ENCODE measurements at places on chromosomes 1 and 21.

DNA sequence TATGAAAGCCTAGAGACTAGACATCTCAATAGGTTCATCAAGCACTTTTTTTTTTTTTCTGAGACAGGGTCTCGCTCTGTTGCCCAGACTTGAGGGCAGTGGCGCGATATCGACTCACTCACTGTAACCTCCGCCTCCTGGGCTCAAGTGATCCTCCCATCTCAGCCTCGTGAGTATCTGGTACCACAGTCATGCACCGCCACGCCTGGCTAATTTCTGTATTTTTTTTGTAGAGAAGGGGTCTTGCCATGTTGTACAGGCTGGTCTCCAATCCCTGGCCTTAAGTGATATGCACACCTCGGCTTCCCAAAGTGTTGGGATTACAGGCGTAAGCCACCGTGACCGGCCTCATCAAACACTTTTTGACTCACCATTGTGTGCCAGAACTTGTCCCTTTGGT, 613 bp upstream of the GPATCH4 start:
- DNase-seq, result no peak

- no peak for DNase-seq
Observed at GRCh38 chr1:11453742-11454491, 25.0 kb upstream of the DISP3 start.

GRCh38 chr1:94247138-94248094, 10.0 kb upstream of the ARHGAP29 start:
- DNase-seq, result no peak

DNA sequence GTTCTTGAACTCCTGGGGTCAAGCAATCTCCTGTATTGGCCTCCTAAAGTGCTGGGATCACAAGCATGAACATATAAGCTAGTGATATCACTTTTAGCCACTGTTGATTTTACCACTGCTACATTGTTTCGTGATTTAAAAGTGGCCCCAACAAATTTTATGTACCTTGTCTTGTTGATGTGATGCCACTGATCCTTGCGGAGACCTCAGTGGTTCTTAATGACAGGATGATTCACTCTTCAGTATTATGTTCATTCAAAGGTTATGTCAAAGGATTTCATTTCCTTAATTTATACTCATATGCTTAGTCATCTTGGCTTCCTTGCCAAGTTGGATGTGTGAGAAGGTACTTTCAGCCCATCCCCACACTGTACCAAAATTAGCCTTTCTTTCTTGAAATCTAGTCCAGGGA, 12.1 kb downstream of the PRKACB start:
- no peak for DNase-seq

DNA sequence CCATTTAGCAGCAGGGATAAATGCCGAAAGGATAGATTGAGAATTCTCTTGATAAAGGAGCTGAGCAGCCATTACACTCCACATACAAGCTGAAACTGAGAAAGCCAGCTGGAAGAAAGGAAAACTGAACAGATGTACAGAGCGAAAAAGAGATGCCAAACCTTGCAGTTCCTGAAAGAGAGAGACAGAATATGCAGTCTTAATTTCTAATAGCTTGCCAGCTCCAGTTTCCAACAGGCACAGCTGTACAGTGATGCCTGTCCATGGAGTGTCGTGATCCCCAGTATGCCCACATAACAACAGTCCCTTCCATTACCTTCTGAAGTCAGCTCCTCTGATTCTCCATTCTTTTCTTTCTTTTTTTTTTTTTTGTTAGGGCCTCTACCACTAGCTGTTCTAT, 22.7 kb downstream of the ABL2 start:
- no peak for DNase-seq

DNA sequence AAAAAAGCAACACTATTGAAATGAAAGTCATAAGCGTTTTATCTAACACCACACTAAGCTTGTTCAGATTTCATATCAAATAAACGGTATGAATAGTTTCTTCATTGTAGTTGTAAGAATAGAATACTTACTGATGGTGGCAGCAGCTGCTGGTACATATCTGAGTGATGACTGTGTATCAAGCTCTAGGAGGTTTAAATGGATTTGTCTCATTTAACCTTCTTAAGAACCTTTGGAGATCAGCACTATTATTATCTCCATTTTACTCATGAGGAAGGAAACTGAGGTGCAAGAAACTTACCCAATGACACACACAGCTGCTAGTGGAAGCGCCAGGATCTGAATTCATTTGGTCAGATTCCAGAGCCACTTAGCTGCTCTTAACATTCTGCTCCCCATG, 104.0 kb downstream of the EIF4G3 start:
- DNase-seq, result no peak

DNA sequence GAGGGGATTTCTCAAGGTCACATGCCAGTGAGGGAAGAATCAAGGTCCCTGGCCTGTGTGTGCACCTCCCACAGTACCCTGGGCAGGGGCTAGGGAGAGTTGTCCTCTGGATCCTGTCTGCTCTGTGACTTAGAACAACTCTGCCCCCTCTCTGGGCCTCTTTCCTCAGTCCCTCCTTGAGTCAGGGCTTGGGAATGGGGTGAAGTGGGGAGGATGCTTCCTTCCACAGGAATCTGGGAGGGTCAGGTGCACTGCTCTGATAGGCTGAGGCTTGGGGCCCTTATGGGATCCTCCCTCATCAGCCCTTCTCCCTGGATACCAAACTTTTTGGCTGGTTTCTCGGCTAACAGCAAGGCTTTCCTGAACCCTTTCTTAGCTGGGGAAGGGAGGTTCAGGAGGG, 2.5 kb downstream of the TRNP1 start:
- no peak for DNase-seq

- DNase-seq, result no peak
Observed at GRCh38 chr1:88897070-88897730, 5.8 kb upstream of the GTF2B start.

- no peak for DNase-seq
Observed at GRCh38 chr1:38026592-38027200, 14.2 kb downstream of the UTP11 start.

DNA sequence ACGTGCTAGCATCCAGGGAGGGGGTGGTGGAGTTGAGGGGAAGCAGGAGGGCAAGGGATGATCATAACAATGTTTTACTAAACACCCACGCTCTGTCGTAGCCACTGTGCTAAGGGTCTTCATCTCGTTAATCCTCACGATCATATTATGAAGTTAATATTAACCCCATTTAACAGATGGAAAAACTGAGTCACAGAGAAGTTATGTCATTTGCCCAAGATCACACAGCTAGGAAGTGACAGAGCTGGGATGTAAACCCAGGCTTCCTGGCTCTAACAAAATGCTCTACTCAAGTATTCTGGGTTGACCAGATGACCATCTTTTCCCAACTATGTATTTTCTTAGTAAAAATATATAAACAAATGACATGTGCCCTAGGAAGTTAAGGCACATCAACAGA, 88.7 kb downstream of the TAS1R2 start:
- no peak for DNase-seq

DNA sequence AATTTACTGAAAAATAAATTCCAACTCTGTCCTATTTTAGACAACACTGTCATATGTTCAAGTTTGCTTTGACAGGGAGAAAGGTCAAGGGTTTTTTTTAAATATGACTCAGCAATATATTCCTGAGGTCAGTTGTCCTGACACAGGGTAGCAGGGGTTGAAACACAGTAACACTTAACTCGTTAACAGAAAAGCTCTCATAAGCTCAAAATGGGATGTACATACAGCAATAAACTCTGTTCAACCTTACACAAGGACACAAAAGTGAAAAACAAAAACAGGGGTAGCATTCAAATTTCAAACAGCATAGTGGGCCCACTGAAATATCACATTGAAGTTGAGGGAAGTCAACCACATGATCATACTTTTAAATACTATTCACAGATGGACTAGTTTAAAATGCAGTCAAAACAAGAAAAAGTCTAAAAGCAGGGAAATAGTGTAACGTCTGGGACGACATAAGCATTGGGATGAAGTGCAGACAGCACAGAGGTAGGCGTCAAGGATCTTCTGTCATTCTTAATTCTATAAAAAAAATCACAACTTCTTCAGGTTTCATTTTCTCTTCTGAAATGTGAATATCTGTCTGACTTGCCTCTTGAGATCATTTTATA, 89.9 kb downstream of the SLC44A5 start:
- DNase-seq, result no peak

DNA sequence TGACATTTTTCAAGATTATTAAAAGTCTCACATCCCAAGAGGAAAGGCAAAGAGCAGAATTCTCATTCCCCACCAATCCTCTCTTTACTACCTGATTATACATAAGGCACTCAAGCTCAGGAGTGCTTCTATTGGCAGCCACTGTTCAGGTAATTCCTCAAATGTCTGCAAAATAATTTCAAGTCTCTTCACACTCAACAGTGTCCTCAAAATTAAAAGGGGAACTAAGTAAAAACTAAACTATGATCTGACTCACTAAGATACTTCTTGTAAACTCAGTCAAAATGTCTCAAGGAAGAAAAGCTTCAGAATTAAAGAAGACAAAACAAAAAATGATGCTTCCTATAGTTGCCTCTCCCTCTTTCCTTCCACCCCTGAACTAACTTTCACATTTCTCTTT, 135.6 kb downstream of the GPATCH2 start:
- no peak for DNase-seq

DNA sequence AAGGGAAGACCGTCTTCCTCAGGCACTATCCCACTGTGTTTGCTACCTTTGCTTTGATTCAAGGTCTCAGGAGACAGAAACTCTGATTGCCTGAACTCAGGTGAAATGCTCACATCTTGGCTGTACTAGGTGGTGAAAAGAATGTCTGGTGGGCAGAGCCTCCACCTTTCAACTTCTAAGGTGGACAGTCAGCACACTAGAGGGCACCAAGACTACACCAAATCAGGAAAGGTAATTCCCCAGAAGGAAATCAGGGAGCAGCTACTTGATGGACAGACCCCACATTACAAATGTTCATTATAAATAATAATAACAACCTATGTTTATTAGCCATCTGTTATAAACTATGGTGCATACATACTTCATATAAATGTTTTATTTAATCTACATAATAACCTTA, 220.9 kb downstream of the ATG4C start:
- DNase-seq, result no peak

GRCh38 chr1:98791498-98791897, 130.0 kb downstream of the SNX7 start:
- no peak for DNase-seq

DNA sequence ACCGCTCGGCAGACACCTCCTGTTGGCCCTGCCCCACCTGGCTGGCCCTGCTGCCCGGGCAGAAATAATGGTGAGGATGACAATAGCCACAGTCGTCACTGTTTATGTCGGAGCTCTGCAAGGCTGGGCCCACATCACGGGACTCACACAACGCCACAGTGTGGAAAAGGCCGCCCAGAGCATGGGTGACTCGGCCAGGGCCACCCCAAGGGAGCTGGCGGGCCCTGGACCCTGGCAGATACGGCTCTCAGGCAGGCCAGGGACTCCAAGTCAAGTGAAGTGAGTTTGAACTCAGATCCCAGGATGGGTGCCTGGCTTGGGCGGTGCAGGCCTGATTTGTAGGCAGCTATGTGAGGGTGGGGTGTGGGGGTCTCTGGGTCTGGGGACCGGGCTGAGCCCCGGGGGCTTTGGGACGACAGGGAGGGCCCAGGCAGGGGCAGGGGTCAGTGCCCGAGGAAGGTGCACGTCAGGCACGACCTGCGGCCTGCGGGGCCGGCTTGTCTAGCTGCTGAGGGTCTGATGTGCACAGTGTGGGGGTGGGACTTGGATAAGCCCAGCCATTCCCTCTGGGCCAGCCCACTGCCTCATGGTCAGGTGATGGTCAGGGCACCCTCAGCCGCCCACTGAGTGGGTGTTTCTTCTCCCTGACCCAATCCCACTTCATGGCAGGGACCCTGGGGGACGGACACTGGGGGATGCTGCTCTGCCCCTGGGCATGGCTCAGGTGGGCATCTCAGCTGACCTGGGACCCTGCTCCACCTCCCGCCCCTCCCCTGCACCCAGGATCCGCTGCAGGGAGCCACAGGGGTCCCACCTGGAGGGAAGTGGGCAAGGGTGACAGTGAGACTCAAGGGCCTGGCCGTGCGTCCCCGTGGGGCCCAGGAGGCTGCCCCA, 1.0 kb downstream of the RNF223 start:
- no peak for DNase-seq

GRCh38 chr1:14055442-14056223, 355.6 kb downstream of the PRDM2 start:
- no peak for DNase-seq

DNA sequence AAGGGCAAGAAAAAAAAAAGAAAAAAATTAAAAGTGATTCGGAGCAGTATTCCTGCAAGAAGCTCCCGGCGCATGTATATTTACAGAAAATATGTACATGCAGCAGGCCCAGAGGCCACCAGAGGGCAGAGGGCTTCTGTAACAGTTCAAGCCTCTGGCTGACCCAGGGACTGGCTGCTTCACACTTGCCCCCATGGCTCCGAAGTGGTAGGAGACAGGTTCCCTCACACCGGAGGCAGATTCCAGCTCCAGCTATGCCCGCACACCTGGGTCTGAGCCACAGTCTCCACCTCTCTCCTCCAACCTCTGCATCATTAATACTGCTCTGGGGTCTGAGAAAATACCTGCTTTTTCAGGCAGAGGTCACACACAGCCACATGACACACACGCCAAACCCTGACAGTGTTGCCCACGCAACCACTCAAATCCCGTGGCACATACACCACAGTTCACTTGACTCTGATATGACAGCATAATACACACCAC, 2.2 kb upstream of the ARHGAP30 start:
- no peak for DNase-seq

DNA sequence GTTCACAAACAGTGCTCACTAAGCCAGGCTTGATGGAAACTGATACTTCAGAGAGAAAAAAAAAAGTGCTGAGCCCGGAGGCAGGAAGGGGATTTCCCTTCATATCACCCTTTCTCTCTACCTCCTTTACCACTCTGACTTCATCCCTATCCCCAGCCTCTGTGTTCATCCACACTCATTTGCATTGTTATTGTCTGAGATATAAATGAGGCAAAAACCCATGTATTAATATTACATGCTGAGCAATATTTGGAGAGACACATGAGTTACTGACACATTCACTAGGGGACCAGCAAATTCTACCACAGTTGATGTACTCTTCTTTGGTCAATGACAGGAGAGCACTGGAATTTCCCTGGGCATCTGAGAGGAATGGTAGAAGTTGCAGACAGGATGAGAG, 175.8 kb downstream of the TNFSF18 start:
- no peak for DNase-seq

GRCh38 chr1:163035446-163036249, 33.5 kb upstream of the RGS4 start:
- DNase-seq, result no peak

DNA sequence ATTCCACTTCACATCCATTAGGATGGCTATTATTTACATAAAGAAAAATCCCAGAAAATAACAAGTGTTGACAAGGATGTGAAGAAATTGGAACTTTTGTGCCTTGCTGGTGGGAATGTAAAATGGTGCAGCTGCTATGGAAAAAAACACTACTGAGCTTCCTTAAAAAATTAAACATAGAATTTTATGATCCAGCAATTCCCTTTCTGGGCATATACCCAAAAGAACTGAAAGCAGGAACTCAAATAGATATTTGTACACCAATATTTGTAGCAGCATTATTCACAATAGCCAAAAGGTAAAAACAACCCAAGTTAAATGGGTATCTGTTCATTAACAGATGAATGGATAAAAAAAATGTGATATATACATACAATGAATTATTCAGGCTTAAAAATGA, 45.6 kb downstream of the WNT2B start:
- DNase-seq, result no peak

- DNase-seq, result no peak
Observed at GRCh38 chr1:85411567-85412305, 53.2 kb downstream of the DDAH1 start.

GRCh38 chr1:210900079-210900478, 233.9 kb downstream of the KCNH1 start:
- DNase-seq, result no peak

GRCh38 chr1:184753117-184753516, 1.5 kb downstream of the EDEM3 start:
- DNase-seq, result no peak

All from stimulated activated CD8-positive, alpha-beta memory T cell treated with anti-CD3 and anti-CD28 coated beads, Interleukin-12 subunit alpha, Interleukin-12 subunit beta, amount 100 ng/mL, for 4 hours (primary cell).